ENCODE measurements at places on chromosomes 4 and X.

DNA sequence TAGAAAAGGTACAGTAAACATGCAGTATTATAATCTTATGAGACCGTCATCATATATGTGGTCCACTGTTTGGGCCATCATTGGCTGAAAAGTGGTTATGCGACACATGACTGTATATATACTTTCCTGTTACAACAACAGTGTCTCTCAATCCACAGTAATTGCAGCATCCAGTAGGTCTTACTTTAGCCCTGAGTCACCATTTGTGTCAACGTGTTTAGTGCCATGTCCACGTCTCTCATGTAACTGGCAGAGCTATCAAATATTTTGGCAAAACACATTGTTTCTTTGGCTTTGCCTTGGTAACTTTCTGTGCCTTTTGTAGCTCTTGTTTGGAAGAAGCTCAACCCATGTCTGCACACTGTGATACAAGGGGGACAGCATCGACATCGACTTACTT is 73.8 kb downstream of the CD38 start:
- DNase-seq = no peak

- DNase-seq = no peak
These were observed 111.9 kb downstream of the SORBS2 start for GRCh38 chr4:185700048-185700447.

- DNase-seq = no peak
These were observed 48.7 kb upstream of the STX18 start for GRCh38 chr4:4590546-4590945.

GRCh38 chrX:125786316-125786715 is 379.8 kb downstream of the DCAF12L2 start:
- no peak for DNase-seq

DNA sequence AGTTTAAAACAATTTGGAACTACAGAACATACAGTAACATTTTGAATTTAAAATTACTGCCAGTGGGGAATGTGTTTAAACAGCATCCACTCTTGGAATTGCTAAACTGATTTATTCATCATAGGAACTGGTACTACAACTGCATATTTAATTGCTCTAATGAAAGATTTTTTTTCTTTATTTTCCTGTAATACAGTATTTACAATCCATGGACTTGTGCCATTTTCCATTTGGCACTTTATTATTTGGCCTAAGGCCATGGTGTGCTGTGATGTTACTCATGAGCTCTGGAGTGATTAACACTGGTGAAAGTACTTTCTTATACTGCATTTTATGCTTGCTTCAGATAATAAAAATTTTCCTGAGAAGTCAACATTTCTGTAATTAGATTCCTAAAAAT is 69.7 kb upstream of the NUDT6 start:
- DNase-seq = no peak

GRCh38 chrX:15200871-15201270 is 69.0 kb downstream of the ASB9 start:
- DNase-seq = no peak

DNA sequence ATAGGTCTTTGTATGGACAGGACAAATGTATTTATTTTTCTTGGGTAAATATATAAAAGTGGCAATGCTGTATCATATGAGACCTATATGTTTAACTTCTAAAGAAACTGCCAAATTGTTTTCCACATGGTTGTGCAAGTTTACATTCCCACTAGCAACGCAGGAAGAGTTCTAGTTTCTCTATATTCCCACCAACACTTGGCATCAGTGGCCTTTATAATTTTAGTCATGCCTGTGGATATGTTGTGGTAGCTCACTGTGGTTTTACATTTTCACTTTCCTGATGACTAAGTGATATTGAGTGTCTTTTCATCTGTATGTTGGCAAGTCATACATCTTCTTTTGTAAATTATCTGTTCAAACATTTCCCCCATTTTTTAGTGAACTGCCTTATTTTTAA is 126.0 kb downstream of the EMCN start:
- DNase-seq = peak; percentile 10

GRCh38 chr4:88107406-88108107 is 50.9 kb downstream of the ABCG2 start:
- DNase-seq = no peak

DNA sequence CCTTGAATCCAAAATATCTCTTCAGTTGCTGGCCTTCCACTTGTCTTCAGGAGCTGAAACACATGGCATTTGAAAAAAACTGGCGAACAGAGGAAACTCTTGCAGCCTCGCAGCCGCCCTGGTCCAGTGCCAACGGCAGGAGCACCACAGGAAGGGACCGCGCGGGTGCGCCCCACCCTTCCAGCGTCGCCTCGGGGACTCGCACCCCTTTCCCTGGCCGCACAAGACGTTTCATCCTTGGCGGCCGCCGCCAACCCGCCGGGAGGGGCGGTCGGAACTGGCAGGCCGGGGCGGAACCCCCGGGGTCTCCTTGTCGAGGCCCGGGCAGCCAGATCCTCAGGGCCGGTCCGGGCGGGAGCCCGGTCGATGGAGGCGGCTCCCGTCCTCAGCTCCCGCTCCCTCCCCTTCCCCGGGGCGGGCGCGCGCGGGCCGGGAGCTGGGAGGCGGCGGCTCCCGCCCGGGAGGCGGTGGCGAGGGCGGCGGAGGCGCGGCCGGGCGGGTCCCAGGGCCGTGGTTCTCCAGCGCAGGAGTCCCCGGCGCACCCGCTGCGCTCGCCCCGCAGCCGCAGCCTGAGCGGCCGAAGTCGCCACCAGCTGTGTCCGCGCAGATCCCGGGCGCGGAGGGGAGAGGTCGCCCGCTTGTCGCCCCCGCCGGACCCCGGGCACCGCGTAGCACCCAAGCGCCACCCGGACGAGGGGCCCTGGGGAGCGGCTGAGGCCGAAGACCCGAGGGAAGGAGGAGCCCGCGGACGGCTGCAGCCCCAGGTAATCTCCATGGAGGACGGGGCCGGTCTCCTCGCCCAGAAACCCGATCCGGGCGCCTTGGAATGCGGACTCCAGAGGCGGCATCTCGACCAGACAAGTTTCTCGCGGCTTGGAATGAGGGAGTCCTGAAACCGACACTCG is 886 bp upstream of the NDST3 start:
- no peak for DNase-seq

GRCh38 chr4:122759639-122760310 is 27.3 kb downstream of the BBS12 start:
- DNase-seq = no peak

DNA sequence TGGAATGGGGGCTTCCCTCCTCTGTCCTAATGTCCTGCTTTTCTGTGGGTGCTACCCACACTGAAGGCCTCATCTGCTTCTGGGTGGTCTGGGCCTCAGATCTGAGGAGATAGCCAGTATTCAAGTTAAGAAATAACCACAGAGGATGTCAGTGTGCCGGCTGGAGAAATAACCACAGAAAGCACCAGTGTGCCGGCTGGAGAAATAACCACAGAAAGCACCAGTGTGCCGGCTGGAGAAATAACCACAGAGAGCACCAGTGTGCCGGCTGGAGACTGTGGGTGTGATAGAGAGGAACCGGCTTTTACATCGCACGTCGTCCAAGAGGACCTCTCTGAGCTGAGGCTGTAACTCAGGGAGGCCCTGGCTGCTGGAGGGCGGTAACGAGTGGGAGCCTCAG is 65.7 kb upstream of the PSAPL1 start:
- no peak for DNase-seq

- DNase-seq = no peak
These were observed 76.9 kb downstream of the RRAGB start for GRCh38 chrX:55794405-55794804.

DNA sequence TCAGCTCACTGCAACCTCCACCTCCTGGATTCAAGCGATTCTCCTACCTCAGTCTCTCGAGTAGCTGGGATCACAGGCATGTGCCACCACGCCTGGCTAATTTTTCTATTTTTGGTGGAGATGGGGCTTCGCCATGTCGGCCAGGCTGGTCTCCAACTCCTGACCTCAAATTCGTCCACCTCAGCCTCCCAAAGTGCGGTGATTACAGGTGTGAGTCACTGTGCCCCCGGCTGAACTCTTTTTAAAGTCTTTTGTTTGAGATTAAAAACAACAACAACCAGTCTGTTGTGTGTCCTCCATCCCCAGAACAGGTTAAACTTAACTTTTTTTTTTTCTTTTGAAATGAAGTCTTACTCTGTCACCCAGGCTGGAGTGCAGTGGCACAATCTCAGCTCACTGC is 36.3 kb upstream of the RBPJ start:
- no peak for DNase-seq

DNA sequence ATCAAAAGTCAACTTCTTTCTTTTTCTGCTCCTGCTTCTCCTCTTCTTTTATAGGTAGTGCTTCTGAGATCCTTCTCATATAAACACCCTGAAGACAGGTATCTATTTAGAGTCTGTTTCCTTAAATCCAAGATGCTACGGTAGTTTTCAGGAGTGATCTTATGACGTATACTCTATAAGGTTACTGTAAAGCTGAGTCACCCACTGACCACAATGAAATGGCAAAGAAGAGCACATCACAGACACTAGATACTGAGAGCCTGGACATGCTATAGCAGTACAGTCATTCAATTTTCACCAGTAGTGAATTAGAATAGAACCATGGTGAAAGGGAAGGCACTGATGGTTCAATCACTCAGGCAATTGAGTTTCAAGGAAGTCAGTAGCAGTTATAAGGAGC is 412.5 kb downstream of the ADAM29 start:
- DNase-seq = no peak

GRCh38 chrX:40154853-40155588 is 57.3 kb upstream of the BCOR start:
- DNase-seq = no peak

- DNase-seq = peak; percentile 86
These were observed 222.5 kb downstream of the MGST2 start for GRCh38 chr4:139887962-139888735.

GRCh38 chr4:112765317-112765974 is 128.5 kb downstream of the LARP7 start:
- DNase-seq = no peak
